ENCODE measurements at places on chromosomes 13 and 19. TPM values are rescaled to one million over a fixed set of nuclear protein-coding genes. Genes with fewer than 3 reads are reported as not detected.

DNA sequence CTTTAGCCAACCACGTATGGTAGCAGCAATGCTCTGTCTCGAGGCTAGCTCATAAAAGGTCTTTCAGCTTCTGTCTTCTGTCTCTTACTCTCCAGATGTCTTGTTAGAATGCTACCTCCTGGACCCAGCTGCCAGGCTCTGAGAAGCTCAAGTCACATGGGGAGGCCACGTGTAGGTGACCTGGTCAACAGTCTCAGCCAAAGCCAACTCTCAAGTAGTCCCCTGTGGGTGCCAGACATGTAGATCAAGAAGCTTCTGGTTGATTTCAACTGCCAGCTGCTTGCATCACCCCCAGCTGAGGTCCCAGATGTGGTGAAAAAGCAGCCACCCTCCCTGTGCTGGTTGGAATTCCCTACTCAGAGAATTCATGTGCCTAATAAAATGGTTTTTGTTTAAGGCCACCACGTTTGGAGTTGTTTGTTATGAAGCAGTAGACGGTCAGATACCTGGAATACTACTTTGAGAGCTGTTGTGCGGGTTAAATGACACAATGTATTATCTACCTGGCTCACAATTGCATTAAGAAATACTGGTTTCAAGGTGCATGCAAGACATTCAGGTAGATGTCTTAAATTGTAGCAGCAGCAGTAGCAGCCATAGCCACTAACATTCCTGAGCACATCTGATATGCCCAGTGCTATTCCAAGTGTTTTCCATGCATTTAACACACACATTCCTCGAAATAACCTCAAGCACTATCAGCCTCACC lies 131.0 kb upstream of the RFC3 start:
- no peak for DNase-seq

CCDC70 gene
- total RNA-seq, result not detected

DNA sequence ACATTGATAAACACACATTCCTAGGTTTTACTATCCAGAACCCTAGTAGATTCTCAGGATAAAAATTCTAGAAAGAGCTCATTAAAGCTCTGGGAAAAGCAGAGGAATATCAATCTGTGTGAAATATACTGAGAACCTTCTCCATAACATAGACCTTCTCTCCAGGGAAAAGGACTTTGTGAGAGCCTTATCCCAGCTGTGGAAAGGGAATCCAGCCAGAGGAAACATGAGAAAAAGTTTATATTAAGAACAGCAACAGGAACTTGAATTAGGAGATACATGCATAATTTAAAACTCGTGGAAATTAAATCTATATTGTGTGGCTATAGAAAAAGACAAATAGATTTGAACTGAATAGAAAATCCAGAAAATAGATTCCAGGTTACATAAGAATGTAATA lies 1639.9 kb downstream of the EFNB2 start:
- no peak for DNase-seq

FUT3 gene
- total RNA-seq, result 0.50 TPM

DNA sequence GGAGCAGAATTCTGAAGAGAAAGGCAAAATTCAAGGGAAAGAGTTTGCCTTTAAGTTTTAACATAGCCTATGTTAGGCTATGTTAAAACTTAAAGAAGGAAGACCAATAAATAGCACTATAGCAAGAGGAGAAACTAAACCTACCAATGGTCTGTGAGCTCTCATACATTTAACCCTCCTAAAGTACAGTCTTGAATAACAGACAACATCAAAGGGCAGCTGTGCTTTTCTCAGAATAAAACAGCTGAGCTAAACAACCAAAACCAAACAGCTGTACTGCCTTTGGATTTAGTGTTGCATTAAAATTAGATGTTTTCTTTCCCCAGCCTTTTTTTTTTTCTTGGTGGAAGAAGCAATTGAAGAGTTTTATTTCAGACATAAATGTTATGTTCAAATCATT lies 34.0 kb downstream of the KLF5 start:
- no peak for DNase-seq

NCR1 gene
- not detected for total RNA-seq
